ENCODE measurements at places on chromosomes 7 and 10. TPM values are rescaled to one million over a fixed set of nuclear protein-coding genes. Genes with fewer than 3 reads are reported as not detected.

GRCh38 chr7:113085781-113086390 lies 741 bp downstream of the GPR85 start:
- ATAC-seq = peak; percentile 53

GRCh38 chr10:14016011-14016536 lies 314.6 kb downstream of the FRMD4A start:
- ATAC-seq = no peak

Gene DENND10
- 46.5 TPM for total RNA-seq

- peak; percentile 35 for ATAC-seq
These were observed 463.6 kb downstream of the PLXNA4 start for GRCh38 chr7:132112657-132113056.

GRCh38 chr10:123999261-123999660 lies 94.1 kb downstream of the CHST15 start:
- ATAC-seq = no peak

GRCh38 chr7:44608916-44609648 lies 2.7 kb downstream of the OGDH start:
- no peak for ATAC-seq

Gene FAM200A
- total RNA-seq = 12.9 TPM

Gene FAM25C
- not detected for total RNA-seq

DNA sequence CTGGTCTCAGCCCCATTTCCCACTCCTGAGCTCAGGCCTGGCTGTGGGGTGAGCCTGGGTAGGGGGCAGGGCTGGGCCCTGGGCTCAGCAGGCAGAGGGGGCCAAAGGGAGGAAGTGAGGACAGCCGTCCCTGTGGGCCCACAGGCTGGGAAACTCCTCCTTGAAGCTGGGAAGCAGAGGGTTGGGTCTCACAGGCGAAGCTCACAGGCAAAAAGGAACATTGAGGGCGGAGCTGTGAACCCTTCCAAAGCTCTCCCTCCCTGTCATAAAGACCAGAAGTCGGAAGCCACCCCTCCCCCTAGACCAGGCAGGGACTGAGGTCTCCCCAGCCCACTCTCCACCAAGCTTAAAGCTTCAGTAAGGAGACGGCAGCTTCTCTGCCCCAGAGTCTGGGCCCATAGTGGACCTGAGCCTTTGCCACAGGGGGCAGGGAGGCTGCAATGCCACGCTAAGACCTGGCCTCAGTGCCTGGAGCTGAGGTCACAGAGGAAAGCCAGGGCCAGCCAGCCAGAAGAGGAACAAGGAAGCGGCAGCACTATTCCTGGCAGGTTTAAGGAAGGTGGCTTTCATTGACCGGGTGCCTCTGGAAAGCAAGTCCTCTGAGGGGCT lies 1.0 kb upstream of the KCP start:
- peak; percentile 58 for ATAC-seq

DNA sequence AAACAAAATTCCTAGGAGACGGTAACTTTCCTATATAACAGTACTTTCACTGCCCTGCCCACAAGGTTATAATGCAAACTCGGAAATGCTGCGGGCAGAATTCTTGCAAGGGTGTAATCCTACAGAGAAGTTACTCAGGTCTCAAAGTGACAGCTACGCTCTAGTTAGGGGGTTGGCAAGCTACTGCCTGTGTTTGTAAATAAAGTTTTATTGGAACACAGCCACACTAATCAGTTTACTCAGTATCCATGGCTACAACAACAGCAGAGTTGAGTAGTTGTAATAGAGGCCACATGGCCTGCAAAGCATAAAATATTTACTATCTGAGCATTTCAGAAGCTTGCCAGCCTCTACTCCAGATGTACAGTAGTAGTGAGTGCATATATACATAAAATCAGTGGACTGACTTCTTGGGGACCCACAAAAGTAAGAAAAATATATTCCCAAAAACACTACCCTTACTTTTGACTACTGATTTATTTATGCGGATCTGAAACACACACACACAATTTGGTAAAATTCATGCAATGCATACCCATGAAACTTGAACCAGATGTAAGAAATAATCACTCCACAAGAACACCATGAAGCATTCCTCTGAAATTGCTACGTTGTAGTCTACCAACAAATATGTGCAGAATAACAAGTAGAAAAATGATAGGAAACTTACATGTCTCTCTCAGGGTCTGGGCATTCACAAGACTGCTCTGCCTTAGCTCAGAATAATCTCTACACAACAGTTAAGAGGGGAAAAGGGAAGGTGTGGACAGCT lies 53.0 kb downstream of the SMURF1 start:
- ATAC-seq = peak; percentile 86

DNA sequence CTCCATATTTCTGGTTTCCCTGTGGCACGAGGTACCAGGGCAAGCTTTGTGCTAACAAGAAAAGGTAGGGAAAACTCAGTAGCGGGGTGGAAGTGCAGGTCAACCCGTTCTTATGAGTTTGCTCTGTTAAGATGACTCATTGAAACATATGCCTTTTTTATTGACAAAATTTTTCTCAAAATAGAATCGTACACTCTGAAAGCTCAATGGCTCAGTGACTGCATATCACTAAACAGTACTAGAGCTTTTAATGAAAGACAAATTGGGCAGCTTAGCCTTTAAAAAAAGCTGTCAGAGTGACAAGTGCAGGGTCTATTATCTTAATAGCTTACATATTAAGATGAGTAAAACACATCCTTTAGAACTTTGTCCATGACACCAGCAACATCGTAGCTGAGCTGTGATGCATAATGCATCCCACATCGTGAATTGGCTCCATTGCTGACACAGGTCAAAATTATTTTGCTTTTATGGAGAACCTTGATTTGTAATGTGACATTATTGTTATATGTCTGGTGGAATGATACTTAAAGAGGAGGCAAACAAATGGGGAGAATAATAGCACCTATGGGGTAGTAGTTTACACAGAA lies 264.4 kb downstream of the ETV1 start:
- ATAC-seq = peak; percentile 83

Gene LBX1
- total RNA-seq = 0.60 TPM

Gene C10orf62
- total RNA-seq = 2.6 TPM

Gene NAT16
- 3.8 TPM for total RNA-seq

- no peak for ATAC-seq
These were observed 158.1 kb upstream of the PHF14 start for GRCh38 chr7:10815546-10815945.

Gene COPG2
- total RNA-seq = 24.5 TPM

GRCh38 chr7:38977685-38978084 lies at the start of gene POU6F2:
POU6F2 (plus strand) TSS chr7:38977909; CDS start chr7:38977954, 45 bp downstream.
- no peak for ATAC-seq

Gene VPS37D
- total RNA-seq = 4.1 TPM

GRCh38 chr7:159107161-159107892 lies 37.3 kb downstream of the VIPR2 start:
- ATAC-seq = no peak

- no peak for ATAC-seq
These were observed 9.0 kb upstream of the CFTR start for GRCh38 chr7:117470777-117471176.

Gene ZNF488
- total RNA-seq = 0.38 TPM

Gene ATRNL1
- total RNA-seq = 26.4 TPM

DNA sequence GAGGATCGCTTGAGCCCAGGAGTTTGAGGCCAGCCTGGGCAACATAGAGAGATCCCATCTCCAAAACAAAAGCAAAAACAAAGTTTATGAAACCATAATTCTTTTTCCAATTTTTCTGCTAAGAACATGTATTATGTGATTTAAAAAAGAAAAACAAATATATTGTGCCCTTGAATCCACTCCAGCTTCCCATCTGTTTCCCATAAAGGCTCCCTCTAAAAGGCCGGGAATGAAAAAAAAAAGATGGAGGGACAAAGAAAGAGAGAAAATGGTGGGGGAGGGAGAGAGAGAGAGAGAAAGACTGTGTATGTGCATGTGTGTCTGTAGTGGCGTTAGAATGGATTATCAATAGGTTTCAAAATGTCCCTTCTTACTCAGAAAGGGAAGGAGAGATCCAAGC lies 20.5 kb upstream of the GSDME start:
- no peak for ATAC-seq

DNA sequence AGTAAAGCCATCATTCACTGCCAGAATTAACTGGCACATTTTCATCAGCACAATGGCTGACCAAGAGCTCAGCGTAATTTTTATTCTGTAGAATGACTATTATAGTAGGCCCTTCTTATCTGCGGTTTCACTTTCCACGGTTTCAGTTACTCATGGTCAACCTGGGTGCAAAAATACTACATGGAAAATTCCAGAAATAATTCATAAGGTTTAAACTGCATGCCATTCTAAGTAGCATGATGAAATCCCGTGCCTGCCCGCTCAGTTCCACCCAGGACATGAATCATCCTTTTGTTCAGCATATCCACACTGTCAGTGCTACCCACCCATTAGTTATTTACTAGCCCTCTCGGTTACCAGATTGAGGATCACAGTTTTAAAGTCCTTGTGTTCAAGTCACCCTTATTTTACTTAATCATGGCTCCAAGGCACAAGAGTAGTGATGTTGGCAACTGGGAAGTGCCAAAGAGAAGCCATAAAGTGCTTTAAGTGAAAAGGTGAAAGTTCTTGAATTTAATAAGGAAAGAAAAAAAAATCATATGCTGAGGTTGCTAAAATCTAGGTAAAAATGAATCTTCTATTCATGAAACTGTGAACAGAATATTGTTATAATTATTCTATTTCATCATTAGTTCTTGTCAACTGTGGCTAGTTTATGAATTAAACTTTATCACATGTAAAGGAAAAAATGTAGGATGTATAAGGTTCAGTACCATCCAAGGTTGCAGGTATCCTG lies 204.9 kb downstream of the DOCK4 start:
- ATAC-seq = peak; percentile 99

GRCh38 chr10:21257919-21258318 lies 267.6 kb downstream of the SKIDA1 start:
- ATAC-seq = no peak

Gene IFIT1B
- total RNA-seq = 0.13 TPM

DNA sequence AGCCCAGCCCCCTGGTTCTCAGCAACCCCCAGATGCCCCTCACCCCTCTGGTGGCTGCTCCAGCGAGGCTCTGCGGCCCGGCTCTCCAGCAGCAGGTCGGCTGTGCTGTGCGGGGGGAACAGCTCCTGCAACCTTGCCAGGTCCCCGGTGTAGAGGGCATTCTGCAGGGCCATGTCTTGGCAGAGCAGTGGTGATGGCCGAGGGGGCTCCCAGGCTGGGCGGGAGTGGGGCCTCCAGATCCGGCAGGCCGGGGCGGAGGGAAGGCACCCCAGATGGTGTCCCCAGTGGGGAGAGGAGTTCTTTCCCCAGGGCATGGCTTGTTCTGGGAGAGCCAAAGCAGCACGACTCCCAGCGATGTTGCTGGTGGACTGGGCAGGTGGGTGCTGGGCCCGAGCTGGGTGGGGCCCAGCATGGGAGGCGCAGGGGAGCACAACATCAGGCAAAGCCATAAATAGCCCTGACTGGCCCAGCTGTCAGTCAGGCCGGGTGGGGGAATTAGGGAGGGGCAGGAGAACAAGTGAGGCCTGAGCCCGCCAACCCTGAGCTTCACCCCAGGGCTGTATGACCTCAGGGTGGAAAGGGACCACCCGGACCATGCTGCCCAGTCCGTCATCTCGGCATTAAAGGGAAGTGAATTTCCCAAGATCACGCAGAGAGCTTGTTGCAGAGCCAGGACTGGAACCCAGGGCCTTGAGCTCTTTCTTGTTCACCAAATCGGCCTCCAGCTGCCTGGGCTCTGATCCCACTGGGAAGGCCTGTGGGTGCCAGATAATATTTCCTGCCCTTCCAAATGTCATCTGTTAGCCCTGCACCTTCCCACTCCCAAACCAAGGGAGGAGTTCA lies 580 bp upstream of the ASB10 start:
- ATAC-seq = no peak

- no peak for ATAC-seq
These were observed 44.5 kb downstream of the STARD3NL start for GRCh38 chr7:38222481-38223096.

Gene WDR86
- total RNA-seq = 3.1 TPM

DNA sequence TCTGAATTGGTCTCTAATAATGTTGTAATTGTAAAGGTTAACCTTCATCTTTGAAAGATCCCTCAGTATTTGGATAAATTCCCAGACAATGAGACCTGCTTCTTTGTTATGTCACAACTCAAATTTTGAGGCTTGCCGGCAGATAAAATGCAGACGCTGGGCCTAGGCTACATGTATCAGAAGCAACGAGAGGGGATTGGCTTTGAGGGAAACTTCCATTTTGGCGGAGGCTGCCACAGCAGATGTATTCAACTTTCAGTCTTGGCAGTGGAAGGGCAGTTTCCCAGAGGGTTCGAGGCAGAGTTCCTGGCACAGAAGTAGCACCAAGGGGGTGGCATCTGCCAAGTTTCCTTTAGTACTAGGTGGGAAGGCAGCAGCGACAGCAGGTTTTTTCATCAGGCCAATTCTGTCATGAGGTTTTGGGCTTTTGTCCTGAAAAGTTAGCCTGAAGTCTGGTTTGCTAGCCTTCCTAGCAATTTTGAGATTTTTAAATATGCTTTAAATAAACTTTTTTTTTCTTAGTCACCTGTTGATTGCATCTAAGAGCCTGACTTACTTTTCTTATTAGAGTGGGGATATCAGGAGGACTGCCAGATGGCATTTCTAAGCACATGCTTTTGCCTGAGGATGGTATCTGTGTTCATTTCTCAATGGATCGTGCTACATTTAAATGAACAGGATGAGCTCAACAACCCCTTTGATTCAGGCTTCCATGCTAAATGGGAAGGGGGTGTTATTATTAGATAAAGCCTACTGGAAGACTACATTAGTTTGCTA lies 89.5 kb upstream of the FAM3C start:
- ATAC-seq = no peak

DNA sequence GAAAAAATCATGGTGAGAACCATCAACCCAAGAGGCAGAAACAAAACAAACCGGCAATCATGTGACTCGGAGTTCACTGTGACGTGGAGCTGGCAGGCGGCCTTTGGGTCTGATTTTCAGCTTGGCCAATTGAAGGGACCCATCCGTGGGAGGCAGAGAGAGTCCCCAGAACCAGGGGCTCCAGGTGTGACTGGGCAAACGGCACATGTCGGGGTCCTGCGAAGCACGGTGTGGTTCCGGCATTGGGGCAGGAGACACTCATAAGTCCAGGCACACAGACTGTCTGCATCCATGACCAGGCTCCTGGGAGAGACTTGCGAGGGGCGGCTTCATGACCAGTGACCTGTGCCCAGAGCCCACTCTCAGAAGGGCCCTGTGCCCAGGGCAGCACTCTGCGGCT lies 12.6 kb upstream of the CNPY1 start:
- no peak for ATAC-seq

- ATAC-seq = no peak
These were observed 61.8 kb upstream of the DRGX start for GRCh38 chr10:49457686-49458085.

Gene HOXA6
- 26.4 TPM for total RNA-seq

DNA sequence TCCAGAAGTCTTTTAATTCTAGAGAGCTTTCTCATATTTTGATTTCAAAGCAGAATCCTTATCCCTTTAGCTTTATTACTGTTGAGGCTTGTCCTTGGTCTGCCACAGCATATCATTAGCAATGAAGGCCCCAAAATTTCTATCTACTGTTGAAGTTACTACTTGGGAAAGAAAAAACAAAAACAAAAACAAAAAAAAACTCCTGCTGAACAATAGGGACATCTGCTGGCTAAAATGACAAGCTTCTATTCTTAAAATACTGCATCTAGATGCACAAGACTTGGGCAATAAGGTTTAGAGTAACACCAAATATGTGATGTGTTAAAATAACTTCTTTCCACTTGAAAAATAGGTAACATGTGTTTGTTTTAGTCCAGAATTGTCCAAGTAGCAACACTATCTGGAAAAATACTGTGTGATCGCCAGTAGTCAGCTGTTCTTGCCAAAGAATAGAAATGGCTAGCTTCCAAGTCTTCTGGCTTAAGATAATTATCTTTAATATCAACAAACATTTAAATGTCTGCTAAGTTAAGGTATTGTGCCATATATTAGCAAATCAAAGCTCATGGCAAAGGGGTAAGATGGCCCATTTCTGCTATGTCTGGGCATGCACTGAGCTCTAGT lies 3.8 kb upstream of the DMTF1 start:
- ATAC-seq = no peak
